Activated T-cell treated with anti-CD3 and anti-CD28 coated beads for 24 hours (primary cell): ENCODE measurements at places on chromosomes 3 and 15.

DNA sequence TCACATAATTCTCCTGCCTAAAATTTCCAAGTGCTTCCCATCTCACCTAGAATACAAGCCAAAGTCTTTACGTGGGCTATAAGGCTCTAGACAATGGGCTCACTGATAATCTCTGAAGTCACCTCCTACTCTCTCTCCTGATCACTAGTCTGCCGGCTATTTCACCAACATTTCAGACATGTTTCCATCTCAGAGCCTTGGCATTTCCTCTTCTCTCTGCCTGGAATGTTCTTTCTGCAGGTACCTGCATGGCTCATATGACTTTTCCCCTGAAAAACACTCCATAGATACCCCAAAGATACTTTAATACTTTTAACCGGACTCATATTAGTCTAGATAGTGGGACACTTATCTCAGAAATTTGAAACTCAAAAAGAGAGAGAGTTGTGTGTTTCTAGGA lies 32.7 kb downstream of the CD200 start:
- DNase-seq, result no peak

GRCh38 chr3:126310816-126311215 lies 46.4 kb downstream of the KLF15 start:
- DNase-seq, result no peak

- DNase-seq, result no peak
Measured at GRCh38 chr3:127363171-127363570, 75.3 kb upstream of the PRR20G start.

DNA sequence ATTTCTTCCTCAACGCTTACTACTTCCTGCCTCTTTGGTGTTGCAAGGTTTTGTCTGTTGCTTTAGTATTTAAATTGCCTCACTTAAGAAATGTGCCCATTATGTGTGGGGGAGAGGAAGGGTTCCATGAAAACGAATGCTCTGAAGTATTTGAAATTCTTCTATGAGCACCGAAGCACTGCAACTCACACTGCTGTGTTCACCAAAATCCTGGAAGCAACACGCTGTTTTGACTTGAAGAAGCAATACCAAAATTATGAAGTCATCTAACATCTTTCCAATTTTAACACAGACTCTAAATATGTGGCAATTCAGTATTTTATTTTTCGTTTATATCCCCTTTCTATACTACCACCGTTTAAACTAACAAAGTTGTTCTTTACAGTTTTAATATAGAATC lies 101.5 kb downstream of the RBMS3 start:
- no peak for DNase-seq
